ENCODE measurements at places on chromosomes 5 and 9.

DNA sequence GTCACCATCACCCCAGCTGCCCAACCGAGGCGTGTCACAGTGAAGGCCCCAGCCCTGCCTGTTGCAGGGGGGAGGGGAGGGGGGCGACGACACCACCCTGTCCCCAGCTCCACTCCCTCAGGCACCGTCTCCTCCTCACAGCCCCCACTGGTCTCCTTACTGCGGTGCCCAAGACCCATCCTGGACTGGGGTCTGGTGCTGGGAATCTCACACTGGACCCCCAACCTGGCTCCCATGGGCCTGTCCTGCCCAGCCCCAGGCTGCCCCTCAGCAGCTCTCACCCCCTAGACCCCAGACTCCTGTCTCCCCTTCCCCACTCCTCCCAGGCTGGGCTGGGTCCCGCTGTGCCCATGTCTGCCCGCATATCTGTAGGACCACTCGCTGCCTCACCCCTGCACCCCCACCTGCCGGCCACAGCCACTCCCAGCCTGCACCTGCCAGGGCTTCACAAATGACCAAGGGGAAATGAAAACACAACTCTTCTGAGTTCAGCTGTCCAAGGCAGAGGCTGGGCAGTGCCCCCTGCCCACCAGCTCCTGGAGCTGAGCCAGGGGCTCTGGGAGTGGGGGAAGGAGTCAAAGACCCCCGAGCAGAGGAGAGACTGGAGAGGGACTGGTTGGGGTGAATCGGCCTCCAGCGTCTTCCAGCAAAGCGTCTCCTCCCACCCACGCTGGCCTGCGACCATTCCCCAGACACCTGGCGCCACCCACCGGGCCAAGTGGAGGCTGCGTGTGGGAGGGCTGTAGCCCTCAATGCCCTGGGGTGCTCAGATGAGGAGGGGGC, 32.6 kb upstream of the EGFL7 start:
- DNase-seq: no peak

DNA sequence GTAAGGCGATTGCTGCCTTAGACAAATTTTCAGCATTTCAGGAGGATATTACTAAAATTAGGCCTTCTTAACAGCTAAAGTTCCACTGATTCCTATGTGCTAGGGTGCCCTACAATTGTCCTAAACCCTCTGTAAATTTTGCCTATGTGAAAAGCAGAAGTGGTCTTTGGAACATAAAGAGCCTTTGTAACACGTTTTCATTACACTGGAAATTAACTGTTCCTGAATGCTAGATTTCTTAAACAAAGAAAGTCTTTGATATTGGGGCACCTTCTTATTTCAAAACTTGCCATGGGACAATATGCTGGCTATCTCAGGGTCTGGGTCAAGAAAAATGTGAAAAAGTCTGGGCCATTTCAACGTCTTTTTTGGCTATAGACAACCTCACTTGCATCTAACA, 60.4 kb upstream of the MOCS2 start:
- DNase-seq: no peak

DNA sequence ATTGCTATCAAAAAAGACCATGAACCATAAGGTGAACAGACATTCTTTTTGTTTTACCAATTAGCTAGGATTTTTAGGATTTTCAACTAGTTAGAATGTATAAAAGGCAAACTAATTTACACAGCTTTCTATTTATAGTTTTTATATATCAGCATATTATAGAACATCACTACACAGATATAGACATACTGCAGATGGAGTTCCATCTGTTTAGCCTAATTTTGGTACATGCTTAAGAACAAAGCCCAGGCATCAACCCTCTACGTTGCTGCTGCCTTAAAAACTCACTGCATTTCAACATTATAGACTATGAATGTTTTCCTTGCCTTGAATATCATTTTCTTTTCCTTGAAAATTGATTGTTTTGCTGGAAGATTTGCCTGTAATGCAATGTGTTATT, 2227.5 kb upstream of the C9orf72 start:
- DNase-seq: no peak

GRCh38 chr5:50887889-50888633, 221.6 kb downstream of the PARP8 start:
- no peak for DNase-seq

DNA sequence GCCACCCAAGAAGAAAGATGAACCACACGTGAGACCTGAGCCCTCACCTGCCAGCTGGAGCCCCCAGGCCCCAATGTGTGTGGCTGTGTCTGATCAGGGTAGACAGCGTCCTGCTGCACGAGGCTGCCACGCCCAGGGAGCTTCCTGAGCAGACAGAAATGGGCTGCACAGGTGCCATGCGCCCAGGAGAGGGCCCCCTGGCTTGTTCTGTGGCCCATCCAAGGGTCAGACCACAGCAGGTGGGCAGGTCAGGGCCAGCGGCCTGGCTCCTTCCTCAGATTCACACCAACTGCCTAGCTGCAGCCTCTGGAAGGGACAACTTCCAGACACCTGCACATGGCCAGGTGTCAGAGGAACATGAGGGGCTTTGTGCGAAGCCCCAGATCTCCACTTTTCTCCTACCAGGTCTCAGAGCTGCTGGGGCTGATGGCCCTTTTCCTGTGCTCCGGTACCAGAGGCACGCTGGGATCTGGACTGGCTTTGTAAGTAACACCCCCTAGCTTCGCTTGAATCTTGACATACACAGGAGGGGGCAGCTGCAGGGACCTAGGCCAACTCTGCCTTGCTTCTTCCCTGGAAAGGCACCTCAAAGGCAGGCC, 10.8 kb downstream of the SARDH start:
- DNase-seq: peak; percentile 4

DNA sequence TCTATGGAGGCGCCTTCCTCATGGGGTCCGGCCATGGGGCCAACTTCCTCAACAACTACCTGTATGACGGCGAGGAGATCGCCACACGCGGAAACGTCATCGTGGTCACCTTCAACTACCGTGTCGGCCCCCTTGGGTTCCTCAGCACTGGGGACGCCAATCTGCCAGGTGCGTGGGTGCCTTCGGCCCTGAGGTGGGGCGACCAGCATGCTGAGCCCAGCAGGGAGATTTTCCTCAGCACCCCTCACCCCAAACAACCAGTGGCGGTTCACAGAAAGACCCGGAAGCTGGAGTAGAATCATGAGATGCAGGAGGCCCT, 3.2 kb downstream of the CEL start:
- DNase-seq: no peak

DNA sequence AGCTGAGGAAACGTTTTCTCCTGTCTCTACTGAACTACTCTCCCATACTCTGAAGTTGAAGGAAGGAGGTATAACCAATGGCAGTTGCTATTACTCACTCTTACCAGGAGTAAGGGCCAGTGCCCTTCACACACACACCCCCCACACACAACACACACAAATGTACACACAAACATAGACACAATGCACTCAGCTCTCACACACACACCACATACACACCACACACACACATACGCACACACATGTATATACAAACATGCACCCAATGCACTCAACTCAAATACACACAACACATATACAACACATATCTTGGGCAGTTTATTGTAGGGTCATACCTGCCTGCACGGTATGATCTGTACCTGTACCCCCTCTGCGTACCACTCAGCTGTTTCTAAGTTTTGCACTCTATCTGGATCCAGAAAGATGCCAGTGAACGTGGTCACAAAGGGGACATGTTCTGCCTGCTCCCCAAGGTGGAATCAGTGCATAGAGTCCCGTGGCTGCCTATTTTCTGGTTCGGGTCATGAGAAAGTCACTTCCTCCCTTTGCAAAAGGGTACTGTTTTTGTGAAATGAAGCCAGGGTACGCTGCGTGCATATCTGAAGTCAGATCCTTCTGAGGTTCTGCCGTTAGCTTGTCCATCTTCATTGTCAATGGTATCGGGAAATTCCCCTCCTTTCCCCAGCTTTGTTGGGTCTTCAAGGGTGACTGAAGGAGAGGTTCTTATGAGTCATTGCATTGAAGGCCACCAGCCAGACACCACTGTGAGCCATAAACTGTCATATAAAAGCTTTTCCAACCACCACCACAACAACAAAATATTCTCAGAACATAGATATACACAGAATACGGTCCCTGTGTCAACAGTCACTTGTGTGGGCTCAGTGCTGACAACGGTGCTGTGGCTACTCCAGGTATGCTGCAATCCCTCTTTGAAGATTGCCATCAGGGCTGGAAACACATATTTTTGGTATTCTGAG, 131.9 kb downstream of the UGCG start:
- DNase-seq: no peak

GRCh38 chr9:74554751-74555419, 57.8 kb downstream of the RORB start:
- peak; percentile 14 for DNase-seq

- DNase-seq: no peak
Measured at GRCh38 chr5:160419458-160420330, 813 bp upstream of the SLU7 start.

- DNase-seq: no peak
Measured at GRCh38 chr5:137921931-137922330, 32.7 kb downstream of the PKD2L2 start.

- no peak for DNase-seq
Measured at GRCh38 chr5:157233515-157233914, 32.4 kb upstream of the CYFIP2 start.

DNA sequence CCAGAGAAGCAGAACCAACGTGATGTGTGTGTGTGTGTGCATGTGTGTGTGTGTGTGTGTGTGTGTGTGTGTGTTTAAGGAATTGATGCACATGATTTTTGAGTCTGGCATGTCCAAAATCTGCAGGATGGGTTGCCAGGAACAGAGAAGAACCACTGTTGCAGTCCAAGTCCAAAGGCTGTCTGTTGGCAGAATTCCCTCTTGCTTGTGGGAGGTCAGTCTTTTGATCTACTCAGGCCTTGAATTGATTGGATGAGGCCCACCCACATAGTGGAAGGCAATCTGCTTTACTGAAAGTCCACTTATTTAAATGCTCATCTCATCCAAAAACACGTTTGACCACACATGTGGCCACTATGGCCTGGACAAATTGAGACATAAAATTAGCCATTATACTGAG, 11.4 kb upstream of the TSC1 start:
- no peak for DNase-seq

DNA sequence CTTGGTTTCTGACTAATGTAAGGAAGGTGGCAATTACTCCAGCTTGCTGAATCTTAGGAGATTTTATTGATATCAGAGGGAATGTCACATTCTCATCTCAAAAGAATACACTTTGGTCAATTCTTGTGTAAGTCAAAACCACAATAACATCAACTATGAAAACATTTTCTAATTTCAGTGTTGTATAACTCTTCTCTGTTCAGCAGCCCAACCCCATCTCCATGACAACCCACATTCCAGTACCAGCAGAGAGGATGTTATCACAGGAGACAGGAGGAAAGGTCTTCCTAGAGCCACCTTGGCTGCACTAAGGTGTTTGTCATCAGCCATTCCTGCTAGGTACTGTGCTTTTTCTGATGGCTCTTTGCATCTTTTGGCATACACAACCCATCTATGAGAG, 529.1 kb upstream of the BRINP1 start:
- DNase-seq: no peak

GRCh38 chr5:56763182-56763581, 52.2 kb upstream of the MAP3K1 start:
- DNase-seq: no peak

- DNase-seq: no peak
Measured at GRCh38 chr9:91143162-91143561, 218.6 kb downstream of the AUH start.

- DNase-seq: no peak
Measured at GRCh38 chr9:129064499-129064908, 16.4 kb upstream of the DOLPP1 start.

Measured in posterior cingulate gyrus (tissue), 11 donors.